ENCODE measurements at places on chromosomes 4 and X.

GRCh38 chrX:67734111-67734753, 190.4 kb downstream of the AR start:
- DNase-seq = no peak

DNA sequence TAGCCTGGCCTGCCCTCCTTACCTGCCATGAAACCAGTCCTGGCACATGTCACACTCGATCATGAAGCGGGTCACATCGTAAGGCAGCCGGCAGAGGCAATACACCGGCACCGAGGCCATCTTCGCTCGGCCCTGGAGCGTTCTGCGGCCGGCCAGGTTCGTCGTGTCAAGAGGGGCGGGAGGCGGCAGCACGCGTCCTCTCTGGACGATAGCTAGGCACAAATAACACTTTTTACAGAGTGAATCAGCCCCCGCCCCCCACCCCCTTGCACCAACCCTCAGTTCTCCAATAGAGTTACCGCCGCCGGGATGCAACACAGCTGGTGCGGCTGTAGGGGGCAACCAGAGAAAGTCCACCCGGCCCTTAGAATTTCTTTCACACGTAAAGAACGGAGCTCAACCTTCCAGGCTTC, 1.7 kb downstream of the PHF8 start:
- DNase-seq = no peak

DNA sequence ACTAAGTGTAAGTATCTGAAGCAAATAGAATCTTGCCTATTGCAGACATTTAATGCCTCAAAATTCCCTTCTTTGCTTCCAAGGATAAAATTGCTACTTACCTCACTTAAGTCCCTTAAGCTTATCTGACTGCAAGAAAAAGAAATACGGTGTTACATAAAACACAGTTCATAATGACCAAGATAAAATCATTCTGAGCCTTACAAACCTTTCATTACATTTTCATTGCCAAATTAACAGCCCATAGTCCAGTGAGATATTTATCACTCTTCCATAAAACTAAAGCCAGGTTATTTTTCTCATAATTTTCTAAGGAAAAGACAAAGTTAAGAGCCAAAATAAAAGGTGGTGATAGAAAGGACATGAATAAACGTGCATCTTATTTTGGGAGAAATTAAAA, 74.9 kb upstream of the ZNF518B start:
- no peak for DNase-seq

DNA sequence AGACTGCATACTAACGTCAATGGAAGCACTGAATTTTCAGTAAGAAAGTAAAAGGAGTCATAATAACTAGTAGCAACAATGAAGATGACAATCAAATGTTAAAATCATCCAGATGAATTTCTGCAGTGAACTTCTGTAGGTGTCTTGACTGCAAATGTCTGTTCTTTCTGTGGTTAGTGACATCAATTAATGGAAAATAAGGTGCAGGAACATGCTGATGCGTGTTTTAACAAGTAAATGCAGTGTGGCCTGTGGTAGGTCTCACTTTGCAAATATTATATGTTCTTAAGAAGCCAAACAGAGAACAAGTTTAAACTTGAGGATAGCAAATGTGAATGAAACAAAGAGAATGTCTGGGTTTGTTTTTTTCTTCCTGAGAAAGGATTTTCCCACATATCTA, 2.6 kb upstream of the DTHD1 start:
- DNase-seq = no peak

- no peak for DNase-seq
Measured at GRCh38 chrX:147832707-147833348, 78.9 kb upstream of the FMR1 start.

DNA sequence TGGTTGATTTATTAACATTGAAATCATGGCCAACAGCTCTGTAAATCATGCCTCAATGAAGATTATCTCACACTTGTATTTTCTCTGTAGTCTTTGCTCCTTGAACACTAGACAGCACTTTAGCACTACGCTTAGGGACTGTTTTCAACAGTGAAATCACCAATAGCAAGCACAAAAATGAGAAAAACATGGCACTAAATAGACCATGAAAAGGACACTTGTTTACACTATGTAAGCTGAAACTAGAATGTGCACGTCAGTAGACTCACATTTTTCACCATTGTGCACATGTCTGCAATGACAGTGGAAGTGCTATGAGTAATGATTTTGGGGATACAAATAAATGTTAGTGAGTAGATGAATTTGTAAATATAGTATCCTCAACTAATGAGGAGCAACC, 3.1 kb downstream of the BMP2K start:
- no peak for DNase-seq

GRCh38 chr4:140331245-140331644, 42.2 kb upstream of the SCOC start:
- DNase-seq = no peak

DNA sequence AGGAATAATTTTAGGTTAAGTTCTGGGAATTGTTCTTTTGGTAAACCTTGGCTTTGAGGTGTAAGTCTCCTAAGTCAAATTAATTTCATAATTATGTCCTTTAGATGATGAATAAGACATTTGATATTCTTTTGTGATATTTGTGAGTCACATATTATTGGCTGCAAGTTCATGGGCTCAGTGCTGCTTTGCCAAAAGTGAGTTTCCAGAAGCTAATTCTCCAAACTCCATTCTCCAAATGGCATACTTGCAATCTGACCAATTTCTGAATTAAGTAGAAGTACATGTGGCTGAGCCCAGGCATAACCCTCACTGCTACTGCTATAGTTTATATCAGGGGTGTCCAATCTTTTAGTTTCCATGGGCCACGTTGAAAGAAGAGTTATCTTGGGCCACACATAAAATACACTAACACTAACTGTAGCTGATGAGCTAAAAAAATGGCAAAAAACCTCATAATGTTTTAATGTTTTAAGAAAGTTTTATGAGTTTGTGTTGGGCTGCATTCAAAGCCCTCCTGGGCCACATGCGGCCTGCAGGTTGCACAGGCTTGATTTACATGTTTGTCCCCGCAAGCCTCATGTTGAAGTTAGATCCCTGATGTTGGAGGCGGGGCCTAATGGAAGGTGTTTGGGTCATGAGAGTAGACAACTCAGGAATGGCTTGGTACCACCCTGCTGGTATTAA, 196.1 kb downstream of the ZNF330 start:
- no peak for DNase-seq

- DNase-seq = no peak
Measured at GRCh38 chr4:56674984-56675383, 6.1 kb downstream of the HOPX start.

DNA sequence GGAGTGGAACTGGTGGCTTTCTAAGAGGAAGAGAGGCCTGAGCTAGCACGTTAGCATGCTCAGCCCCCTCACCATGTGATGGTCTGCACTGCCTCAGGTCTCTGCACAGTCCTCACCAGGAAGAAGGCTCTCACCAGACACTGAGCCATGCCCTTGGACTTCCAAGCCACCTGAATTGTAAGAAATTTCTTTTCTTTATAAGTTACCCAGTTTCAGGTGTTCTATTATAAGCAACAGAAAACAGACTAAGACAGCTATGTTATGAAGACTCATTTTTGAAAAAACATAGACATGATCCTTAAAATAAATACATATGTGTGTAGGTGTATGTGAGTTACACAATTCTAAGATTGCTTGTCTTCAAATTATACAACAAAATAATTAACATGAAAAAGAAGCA, 74.7 kb downstream of the CEP44 start:
- DNase-seq = no peak

DNA sequence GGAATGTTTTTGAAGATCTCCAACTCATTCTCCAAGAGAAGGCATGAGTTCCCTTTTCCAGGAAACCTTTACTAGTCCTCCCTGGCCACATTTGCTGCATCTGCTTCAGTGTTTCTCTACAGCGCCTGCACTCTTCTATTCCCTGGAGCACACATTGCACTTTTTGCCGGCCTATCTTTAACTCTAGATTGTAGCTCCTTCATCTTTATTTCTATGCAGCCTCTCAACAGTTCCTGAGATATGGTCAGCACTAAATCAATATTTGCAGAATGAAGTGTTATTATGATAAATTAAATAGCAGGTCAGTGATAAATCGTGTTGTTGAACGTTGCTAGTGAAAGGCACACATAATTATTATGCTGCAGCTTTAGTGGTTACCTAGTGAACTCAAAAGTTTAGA, 88.3 kb downstream of the VCX3A start:
- peak; percentile 57 for DNase-seq

DNA sequence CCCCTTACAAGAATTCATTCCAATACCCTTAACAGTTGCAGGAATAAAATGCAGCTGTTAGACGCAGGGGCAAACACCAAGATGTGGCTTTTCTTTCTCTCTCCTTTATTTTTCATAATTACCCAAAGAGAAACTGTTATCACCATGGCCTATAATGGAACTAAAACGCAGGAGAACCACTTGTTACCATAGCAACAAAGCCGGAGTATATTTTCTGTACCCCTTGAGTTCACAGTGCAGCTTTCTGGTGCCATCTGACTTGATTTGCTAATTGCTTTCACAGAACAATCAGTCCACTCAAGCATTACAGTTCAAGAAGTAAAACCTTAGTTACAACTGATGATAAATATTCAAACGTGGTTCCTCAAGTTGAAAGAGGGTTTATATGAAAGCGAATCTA, 157.9 kb downstream of the AMELX start:
- peak; percentile 0 for DNase-seq

DNA sequence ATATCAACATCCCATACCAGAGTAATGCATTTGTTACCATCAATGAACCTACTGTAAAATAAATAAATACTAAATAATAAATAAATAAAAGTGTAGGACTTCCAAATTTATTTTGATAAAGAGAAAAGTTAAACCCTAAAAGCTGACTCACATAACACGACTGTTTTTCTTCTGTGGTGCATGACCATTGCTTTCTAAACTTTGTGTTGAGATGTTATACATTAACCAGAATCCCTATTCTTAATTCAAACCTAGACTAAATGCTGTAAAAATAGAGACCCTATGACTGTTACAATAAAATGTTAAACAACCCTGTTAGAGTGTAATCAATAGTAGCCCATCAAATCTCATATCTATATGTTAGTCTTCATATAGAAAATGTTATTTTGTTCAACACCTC, 20.9 kb upstream of the PRMT9 start:
- no peak for DNase-seq

DNA sequence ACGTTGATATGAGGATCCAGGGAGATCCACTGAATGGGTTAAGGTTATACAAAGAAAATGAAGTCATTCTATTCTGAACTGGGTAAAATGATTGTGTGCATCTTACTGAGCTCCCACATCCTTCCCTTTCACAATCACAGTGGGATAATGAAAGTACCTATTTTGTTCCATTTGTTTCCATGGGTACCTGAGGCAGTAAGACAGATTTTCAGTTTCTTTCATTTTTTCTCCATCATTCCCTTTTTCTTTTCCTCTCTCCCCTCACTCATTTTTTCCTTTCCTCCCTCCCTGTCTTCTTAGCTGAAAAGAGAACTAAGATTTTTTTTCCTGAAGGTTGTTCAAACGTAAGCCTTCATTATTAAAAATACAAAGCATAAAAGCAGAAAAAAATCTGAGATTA, 4.6 kb downstream of the GRIA2 start:
- DNase-seq = no peak

DNA sequence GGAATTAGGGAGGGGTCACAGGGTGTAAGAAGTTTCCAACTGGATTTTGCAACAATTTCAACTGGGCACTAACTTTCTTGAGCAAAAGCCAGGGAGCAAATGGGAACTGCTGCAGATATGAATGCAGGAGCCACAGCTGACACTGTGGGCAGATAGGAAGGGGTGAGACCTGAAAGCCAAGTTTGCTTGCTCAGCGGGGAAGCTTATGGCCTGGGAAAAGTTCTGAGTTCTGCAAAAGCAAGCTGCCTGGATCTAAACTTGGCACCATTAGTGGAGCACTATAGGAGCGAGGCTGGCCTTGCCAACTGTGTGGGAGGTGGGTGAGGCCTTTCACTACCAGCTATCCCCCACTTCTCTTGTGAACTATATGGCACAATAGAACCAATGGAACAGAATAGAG, 11.1 kb downstream of the CYSLTR1 start:
- no peak for DNase-seq

DNA sequence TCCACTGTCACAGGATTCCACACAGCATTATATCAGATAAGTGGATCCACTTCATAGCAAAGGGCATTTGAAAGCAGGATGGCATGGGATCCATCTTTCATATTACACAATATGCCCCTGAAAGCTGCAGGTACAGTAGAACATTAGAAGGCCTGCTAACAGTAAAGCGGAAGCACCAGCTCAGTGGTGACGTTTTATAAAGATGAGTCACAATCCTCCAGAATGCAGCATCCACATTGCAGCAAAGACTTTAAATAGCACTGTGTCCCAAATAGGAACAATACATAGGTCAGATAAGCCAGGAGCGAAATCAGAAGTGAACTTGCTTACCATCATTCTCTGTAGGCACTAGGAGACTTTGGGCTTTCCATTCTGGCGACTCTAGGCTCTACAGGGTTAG, 609.5 kb upstream of the FAT1 start:
- no peak for DNase-seq

- peak; percentile 81 for DNase-seq
Measured at GRCh38 chr4:108247387-108248049, 78.8 kb upstream of the LEF1 start.

- no peak for DNase-seq
Measured at GRCh38 chr4:8201321-8201781, 2.3 kb downstream of the SH3TC1 start.

DNA sequence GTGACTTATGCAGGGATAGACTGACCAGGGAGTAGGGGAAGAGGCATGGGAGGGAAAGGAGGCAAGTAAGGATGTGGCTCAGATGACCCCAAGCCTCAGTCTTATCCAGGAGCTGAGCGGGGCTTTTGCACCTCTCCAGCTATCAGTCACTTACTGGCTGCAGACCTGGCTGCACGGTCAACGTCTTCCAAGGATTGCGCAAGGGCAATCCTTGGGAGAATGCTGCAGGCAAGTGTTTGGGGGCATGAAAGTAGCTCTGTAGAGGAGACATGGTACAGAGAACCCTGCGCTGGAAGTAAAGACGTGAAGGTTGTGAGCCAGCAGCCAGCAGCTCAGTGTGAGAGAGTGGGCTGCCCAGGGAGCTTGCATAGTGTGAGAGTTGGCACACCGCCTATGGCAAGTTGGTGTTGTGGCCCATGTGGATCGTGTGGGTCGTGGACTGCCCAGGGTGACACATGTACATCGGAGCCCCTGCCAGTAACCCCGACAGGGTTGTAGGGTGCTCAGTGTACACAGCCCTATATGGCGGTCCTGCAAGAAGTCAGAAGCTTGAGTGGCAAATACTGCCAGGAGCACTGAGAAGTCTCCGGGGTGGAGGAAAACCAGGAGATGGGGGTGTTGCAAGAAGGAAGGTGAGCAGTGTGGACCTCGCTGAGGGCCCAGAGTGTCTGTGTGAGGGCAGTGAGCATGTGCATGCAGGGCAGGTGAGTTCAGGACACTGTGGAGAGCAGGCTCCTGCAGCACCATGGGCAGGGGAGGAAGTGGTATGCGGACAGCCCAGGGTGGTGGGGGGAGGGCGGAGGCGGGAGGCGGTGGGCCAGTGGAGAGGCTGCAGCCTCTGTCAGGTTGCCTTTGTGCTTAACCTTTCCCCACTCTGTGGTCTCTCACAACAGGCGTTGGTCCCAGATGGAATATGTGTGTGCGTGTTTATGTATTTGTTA, 50.9 kb downstream of the KIT start:
- no peak for DNase-seq
